ENCODE measurements at places on chromosomes 5 and 9.

- no peak for DNase-seq
- peaks cover 49% of the 10 kb centered on the region for H3K27me3 ChIP-seq
- no peaks in the 10 kb centered on the region for H3K4me1 ChIP-seq
- H3K36me3 ChIP-seq, result no peaks in the 10 kb centered on the region
Observed at GRCh38 chr5:150175536-150175935, 9.0 kb downstream of the CDX1 start.

- H3K27ac ChIP-seq, result no peak overlapping the region
- peaks cover 13% of the 10 kb centered on the region for H3K36me3 ChIP-seq
- no peaks in the 10 kb centered on the region for H3K27me3 ChIP-seq
- no peaks in the 10 kb centered on the region for H3K4me1 ChIP-seq
Observed at GRCh38 chr5:80871541-80871961, 88.6 kb upstream of the RASGRF2 start.

DNA sequence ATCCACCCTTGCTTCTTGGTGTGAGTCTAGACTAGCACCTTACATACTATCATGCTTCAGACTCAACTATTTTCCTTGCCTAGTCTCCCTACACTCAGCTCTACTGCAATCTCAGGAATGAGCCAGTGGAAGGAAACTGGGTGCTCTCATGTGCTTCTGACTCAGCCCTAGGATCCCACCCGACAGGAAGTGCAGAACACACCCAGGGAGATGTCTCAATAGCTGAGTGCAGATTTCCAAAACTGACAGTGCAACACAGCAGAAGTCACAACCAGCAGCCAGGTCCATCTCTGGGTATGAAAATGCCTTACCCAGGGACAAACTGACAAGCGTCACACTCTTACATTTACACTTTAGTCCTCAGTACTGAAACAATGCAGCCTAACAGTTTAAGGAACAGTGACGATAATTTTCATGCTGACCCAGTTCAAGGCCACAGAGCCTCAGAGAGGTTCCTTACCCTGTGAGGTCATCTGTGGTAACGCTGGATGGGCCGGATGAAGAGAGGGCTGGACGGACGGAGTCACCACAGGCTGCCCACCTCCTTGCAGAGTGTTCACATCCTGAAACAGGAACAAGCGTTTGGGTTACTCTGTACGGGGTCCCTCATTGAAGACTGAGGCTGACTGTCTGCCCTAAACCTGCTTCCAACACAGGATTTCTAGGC lies 33.0 kb downstream of the FKBP15 start:
- no peaks in the 10 kb centered on the region for H3K27me3 ChIP-seq
- H3K4me1 ChIP-seq, result peaks cover 6% of the 10 kb centered on the region
- no peak overlapping the region for H3K27ac ChIP-seq

DNA sequence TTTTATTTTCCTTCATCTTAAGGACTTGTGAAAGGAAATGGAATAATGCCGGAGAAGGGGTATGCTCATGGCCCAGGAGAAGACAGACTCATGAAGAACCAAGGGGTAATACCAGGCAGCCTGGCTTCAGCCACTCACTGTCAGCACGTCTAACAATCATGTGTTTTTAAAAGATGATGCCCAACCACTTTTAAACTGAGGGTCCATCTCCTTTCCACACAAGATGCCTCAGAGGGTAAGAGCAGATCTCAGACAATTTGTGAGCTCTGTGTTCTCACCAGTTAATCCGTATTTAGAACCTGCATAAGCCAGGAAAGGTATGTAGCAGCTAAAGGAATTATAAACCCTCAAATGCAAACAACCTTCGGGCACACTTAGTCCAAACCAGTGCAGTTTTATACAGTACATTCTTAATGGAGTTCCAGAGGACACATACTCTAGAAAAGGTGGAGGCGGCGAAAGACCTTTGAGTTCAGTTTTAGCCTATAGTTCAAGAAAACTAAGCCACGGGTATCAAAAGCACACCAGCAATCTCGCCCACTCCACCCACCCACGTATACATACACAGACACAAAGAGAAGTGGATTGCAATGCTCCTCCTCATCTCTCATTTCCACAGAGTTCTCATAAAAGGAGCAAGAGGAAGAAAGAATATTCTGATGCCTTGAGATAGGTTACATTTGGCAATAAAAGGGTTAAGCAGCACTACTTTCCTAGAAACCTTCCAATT lies 2.6 kb downstream of the DIAPH1 start:
- no peaks in the 10 kb centered on the region for H3K27me3 ChIP-seq
- peaks cover 60% of the 10 kb centered on the region for H3K4me1 ChIP-seq
- peak overlapping the region; percentile 86 for H3K27ac ChIP-seq
- peaks cover 30% of the 10 kb centered on the region for H3K36me3 ChIP-seq
- no peak for DNase-seq
- H3K4me3 ChIP-seq, result peak overlapping the region; percentile 97

Data from central memory CD8-positive, alpha-beta T cell (primary cell).